ENCODE measurements at places on chromosomes 2 and 18. TPM values are rescaled to one million over a fixed set of nuclear protein-coding genes. Genes with fewer than 3 reads are reported as not detected.

GRCh38 chr2:59963157-59963556 lies 590.3 kb downstream of the BCL11A start:
- DNase-seq: no peak

- DNase-seq: peak; percentile 69
These were observed 970.2 kb upstream of the PIK3C3 start for GRCh38 chr18:40984856-40985255.

Gene SERPINB4
- total RNA-seq: 15.7 TPM

GRCh38 chr2:58620896-58621295 lies 379.8 kb upstream of the FANCL start:
- DNase-seq: no peak

DNA sequence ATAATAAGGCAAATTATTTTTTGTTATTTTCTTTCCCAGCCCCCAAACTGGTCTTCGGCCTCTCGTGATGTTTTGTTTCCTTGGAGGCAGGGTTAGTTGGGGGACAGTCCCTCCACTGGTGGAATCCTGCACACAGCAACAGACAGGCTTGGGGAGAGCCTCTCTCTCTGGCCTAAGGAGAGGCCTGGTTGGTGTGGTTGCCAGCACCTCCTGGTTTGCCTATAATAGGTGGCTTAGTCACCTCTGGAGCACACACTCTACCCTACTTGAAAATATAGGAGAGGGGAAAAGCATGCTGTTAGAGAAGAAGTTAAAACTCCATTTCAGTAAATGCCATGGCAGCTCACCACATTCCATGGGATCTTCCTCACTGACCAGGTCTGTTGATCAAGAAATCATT lies 417.2 kb upstream of the MEIS1 start:
- no peak for DNase-seq

- peak; percentile 79 for DNase-seq
These were observed 17.4 kb downstream of the SEMA4F start for GRCh38 chr2:74671479-74671878.

GRCh38 chr2:183993052-183993451 lies 605.3 kb upstream of the ZNF804A start:
- DNase-seq: no peak

GRCh38 chr18:22550366-22550765 lies 132.7 kb upstream of the CTAGE1 start:
- peak; percentile 81 for DNase-seq

Gene REG3A
- not detected for total RNA-seq

DNA sequence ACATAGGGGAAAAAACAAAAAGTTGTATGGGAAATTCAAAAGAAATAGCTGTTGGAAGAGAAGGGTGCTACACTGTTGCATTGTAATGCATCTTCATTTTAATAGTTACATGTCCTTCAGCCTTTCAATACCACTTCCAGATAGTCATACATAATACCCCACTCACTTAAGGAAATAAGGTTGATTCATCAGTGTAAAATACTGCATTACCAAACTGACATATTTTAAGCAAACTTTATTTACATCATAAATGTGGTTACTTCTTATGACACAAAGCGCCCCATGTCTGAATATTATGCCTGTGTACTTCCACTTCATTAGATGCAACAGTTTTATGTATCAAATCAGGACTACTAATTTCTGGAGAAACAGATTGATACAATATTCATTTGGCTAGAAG lies 4.5 kb downstream of the RBMS1 start:
- DNase-seq: peak; percentile 39

Gene TBR1
- under 0.01 TPM for total RNA-seq

Gene ANO7
- 0.13 TPM for total RNA-seq

GRCh38 chr2:216905649-216906329 lies 45.9 kb upstream of the TNP1 start:
- DNase-seq: no peak

DNA sequence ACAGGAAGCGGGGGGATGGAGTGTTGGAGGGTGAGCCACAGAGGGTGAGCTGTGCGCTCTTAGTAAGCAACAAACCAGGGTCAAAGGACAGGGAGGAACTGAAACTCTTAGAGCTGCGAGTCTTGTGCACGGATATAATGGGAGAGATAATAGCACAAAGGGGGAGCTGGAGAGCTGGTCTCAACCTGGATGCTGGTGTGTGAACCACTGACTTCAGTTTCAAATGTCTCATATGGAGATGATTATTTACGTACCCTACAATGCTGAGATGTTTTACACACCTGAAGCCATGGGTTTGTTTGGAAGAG lies 35.9 kb downstream of the PTGR3 start:
- no peak for DNase-seq

DNA sequence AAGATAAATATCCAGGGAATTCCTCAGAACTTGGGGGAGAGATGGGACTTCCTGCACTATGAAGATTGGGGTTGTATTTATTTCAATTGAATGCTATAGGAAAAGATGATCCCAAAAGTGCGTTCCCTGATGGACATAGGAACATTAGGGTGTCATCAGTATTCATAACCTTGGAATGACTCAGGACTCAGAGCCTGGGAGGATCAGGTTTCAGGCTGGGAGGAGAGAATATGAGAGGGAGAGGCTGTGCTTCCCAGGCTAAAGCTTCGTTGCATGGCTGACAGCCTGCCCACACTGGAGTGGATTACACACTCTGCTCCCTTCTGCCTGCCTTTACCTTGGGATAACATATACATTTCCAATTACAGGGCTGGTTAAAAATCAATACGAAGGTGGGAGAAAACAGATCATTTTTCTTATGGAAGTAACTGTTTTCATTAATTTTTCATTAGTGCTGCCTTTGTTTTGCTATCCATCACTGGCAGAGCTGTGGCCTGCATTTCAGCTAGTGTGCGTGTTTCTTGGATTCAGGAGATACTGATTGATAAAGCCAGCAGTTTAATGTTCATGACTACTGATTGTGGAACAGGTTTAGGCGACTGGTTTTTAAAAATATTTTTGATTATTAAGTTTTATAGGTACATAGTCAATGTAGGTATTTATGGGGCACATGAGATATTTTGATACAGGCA lies 118.7 kb downstream of the KCTD1 start:
- peak; percentile 88 for DNase-seq

DNA sequence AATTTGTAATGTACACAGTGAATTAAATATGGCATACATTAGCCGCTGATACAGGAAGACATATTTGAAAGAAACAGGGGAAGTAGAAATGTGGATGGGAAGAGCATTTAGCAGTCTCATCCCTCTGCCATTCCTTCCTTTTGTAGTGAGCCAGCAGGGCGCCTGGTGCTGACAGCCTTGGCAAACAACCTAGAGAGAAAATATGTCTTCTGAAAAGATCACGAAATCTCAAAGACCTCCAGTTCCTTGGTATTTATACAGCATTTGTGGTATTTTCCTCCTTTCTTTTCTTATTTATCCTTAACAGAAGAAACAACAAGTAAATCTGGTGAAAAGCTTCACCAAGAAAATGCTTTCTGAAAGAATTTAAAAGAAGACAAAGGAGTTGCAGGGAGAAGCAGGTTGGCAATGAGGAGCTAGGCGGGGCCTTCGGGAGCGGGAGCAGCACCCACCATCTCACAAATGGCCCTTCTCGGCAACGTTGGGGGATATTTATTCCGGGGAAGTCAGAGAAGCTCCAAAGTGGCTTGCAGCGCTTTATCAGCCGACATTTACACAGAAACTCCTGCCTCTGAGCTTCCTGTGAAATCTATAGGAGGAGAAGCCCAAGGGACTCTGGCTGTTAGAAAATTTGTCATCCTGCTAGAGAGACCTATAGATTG lies 406.1 kb upstream of the NRP2 start:
- no peak for DNase-seq

Gene ANKRD53
- not detected for total RNA-seq

- no peak for DNase-seq
These were observed 141.3 kb upstream of the LYPD1 start for GRCh38 chr2:132811148-132811915.

GRCh38 chr18:76823161-76823538 lies 793 bp downstream of the ZNF236 start:
- no peak for DNase-seq

- no peak for DNase-seq
These were observed 10.4 kb downstream of the WDR7 start for GRCh38 chr18:56661360-56662062.

Gene GTF3C2
- 20.9 TPM for total RNA-seq

DNA sequence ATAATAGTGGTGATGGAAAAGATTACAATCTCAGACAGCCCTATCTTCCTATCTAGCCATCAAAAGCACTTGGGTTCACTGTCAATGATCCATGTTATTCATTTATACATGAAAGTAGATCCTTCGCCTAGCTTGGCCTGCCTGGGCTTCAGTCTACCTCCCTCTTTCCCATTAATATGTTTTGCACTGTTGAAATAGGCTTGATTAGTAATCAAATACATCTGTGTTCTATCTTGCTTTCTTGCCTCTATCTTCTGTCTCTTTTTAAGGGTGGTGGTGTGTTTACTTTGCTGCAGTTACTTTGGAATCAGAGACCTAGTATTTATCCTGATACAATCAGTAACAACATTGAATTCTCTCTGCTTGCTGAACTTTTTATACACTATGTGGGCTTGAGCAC lies 521.2 kb downstream of the TNS1 start:
- no peak for DNase-seq

Gene SDC1
- 1,308 TPM for total RNA-seq

DNA sequence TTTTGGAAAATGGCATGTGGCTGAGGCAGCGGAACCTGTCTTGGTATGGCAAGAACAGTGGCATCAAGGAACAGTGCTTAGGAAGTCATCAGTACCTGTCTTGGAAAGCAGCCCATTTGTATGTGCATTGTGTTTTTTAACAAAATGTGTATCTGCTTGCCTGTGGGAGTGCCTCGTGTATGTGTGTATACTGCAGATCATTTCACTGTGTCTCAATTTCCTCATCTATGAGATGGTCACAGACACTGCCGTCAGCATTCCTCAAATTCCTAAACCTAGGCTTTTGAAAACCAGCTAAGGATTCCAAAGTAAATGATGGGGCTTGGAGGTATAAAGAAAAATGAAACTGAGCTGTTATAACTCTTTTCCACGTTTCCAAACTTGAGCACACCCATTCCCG lies 441.3 kb downstream of the RND3 start:
- DNase-seq: peak; percentile 63

DNA sequence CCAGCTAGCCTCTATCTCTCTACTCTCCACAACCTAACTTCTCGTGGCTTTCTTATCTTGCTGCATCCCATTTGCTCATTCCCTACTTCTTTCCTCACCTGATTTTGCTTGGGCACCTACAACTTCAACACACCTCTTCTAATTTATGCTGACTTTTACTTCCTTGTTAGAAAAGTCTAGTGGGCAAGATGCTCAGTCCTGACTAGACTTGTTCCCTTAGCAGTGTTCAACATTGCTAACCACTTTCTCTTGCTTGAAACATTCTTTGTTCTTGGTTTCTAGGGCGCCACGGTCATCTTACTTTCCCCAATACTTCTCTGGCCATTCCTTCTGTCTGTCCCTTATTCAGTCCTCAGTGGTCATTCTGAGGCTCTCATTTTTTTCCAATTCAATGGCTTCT lies 454.7 kb upstream of the CWC22 start:
- peak; percentile 67 for DNase-seq

Gene CCDC148
- 0.26 TPM for total RNA-seq

Gene TNFRSF11A
- under 0.01 TPM for total RNA-seq

DNA sequence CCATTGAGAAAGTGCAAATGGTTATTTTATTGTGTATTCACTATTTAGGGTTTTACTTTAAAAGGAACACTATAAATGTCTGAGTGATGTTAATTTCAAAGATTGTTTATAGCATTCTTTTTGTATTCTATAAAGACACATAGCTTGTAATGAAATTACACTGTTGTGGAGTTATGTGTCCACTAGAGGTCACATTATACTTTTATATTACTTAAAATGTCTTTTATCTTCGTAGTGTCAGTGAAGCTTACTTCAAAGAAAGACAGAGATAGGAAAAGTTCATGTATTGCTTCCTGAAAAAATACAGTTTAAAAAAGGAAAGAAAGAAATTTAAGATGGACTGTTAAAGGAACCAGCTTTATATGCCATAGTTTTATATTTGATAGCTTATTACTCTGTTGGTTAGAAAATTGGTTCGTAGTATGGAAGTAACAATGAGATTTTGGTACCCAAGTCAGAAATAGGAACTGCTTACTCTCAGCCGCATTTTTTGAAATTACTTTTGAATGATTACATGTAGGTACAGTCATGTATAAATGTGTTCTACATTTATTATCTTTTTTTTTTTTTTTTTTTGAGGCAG lies 20.5 kb downstream of the APLF start:
- peak; percentile 47 for DNase-seq

Gene DSG1
- total RNA-seq: 0.64 TPM

Gene TWIST2
- 4.6 TPM for total RNA-seq

Gene ST6GAL2
- not detected for total RNA-seq

Measured in bronchial epithelial cell (primary cell).